Camera-type eye (tissue), 1 donor: ENCODE measurements at places on chromosomes 16 and 17. TPM values are rescaled to one million over a fixed set of nuclear protein-coding genes. Genes with fewer than 3 reads are reported as not detected.

Gene SLC5A10
- total RNA-seq = 0.11 TPM

Gene KRT24
- total RNA-seq = not detected

Gene PRSS53
- total RNA-seq = 4.1 TPM

Gene ZNF785
- total RNA-seq = 30.5 TPM

Gene OR4D1
- not detected for total RNA-seq

Gene OR1F1
- total RNA-seq = not detected
